B cell (primary cell): ENCODE measurements at places on chromosomes 16 and 17. TPM values are rescaled to one million over a fixed set of nuclear protein-coding genes. Genes with fewer than 3 reads are reported as not detected.

The TLCD1 gene
- 3.1 and 3.4 TPM in 2 replicates for total RNA-seq

The ROGDI gene
- 9.2 and 10.5 TPM in 2 replicates for total RNA-seq

GRCh38 chr16:35386619-35387018 is 1927.2 kb downstream of the TP53TG3F start:
- DNase-seq = no peak

GRCh38 chr17:76679239-76679638 is 31.5 kb downstream of the MXRA7 start:
- no peak for DNase-seq

The CACNG5 gene
- not detected in 2 replicates for total RNA-seq
